ENCODE measurements at places on chromosomes 11 and 22.
A peak's percentile ranks its signal among the peaks of the same experiment; 100 is the strongest.

DNA sequence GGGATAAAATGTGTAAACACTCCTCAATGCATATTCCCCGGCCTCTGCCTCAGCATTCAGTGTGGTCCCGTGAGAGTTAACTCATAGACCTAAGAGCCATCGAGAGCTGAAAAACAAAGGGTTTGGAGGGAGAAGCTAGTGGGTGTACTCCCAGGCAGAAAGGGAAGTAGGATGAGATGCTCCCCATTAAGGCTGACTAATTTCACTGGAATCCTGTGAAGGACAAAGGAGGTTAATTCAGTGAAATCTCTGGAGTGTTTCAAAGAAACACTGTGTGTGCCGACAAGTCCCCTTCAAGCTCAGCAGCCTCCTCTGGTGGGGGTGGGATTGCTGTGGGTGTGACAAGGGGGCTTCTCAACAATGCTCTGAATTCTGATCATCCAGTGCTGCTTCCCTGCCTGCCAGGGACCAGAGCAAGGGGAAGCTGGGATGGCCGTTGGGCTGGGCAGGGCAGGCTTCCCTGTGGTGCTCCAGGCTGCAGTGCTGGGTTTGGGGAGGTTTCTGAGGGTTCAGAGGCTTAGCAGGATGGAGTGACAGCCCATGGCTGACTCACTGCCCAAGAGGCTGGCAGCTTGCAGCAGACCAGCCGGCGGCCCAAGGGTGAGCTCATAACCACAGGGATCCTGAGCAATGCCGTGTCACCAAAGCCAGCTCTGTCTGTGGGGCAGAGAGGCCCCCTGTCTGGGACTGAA lies 61.4 kb upstream of the BMAL1 start:
- DNase-seq: no peak

- no peak for DNase-seq
Measured at GRCh38 chr22:32591620-32592019, 117.0 kb downstream of the FBXO7 start.

GRCh38 chr11:2355000-2355644 lies 22.0 kb upstream of the CD81 start:
- no peak for DNase-seq

DNA sequence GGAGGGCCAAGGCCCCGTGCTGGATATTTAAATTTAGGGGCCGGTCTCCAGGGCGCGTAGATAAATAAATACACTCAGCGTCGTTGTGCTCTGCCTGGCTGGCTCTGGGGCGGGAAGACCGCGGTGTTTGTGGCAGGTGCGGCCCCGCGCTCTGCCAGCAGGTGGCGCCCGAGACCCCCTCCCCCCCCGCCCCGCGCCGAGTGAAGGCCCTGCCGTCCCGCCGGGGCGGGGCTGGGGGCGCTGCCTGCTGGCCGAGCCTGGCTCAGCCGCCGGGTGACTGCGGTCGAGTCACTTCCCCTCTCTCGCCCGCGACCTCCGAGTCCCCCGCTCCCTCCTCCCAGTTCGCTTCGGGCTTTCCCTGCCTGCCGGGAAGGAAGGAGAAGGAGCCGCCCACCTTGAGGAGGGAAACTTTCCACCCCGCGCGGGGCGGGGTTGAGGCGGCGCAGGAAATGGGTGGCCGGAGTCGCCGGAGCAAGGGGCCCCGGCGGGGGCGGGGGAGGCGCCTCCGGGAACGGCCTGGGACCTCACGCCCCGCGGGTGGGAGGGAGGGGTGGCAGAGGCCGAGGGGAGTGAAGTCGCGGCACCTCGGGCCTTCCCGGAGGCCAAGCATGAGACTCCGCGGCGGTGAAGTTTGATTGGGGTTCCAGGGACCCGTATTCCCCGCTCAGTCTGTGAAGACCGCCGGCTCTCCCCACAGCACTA lies 1.6 kb upstream of the EHBP1L1 start:
- DNase-seq: peak; percentile 97

GRCh38 chr11:30358536-30358935 lies 35.6 kb downstream of the ARL14EP start:
- DNase-seq: no peak

- no peak for DNase-seq
Measured at GRCh38 chr22:50720301-50721256, 17.4 kb upstream of the ACR start.

- no peak for DNase-seq
Measured at GRCh38 chr11:31059529-31059928, 310.0 kb downstream of the DCDC1 start.

DNA sequence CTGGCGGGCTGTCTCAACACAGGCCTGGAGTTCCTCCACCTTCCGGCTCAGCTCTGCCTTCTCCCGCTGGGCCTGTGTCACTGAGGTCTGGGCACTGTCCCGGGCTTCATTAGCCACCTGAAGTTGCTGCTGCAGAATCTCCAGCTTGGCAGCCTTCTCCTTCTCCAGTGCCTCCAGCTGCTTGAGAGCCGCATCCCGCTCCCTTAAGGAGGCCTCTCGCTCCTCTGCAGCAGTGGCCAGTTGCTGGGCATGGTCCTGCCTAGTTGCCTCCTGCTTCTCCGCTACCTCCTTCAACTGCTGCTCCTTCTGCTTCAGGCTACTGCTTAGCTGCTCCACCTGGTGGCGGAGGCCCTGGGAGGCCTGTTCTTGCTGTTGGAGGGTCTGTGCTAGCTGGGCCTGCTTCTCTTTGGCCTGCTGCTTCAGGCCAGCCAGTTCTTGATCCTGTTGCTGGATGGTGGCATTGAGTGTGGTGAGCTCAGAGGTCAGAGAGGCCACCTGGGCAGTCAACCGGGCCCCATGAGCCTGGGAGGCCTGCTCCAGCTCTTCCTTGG lies 16.9 kb downstream of the IL18BP start:
- peak; percentile 44 for DNase-seq

DNA sequence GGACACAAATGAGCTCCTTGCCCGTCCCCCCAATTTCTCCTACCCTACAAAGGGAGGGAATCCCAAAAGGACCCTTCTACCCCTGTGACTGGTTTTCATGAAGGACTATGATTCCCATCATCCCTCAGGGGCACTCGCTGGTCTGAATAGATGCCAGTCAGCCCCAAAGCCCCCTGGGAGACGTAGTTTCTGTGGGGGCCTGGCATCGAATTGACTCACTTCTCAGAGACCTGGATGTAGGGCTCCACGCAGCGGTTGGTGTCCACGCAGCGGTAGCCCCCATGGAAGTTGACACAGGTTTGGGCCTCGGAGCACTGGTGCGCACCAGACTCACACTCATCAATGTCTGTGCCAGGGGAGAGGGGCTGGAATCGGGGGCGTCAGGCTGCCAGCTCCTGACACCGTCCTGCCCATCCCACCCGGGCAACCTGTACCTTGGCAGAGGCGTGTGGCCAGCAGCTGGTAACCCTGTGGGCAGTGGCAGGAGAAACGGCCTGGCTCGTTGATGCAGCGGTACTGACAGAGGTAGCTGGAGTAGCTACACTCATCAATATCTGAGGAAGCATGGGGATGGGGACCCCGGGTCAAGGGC lies 4.4 kb downstream of the EFEMP2 start:
- DNase-seq: no peak

GRCh38 chr22:46030231-46030880 lies 53.4 kb upstream of the WNT7B start:
- peak; percentile 29 for DNase-seq

DNA sequence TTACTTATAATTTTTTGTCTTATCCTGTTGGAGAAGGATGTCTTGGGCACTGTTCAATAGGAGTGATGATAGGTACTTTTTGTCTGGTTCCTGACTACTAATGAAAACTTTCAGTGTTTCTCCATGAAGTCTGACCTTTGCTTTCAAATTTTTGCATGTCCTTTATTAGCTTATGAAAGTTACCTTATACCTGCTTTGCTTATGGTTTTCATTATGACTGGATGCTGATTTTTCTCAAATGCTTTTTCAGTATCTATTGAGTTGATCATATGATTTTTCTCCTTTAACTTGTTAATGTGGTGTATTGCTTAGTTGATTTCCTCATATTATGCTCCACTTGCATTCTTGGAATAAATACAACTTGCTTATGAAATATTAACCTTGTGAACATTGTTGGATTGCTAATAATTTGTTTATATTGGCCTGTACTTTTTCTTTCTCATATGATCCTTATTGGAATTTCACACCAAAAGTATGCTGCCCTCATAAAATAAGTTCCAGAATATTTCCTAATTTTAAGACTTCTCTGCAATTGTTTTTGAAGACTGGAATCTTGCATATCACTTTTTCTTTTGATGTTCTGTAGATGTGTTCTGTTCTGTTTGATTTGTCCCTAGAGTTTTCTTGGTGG lies 85.0 kb upstream of the SC5D start:
- no peak for DNase-seq

DNA sequence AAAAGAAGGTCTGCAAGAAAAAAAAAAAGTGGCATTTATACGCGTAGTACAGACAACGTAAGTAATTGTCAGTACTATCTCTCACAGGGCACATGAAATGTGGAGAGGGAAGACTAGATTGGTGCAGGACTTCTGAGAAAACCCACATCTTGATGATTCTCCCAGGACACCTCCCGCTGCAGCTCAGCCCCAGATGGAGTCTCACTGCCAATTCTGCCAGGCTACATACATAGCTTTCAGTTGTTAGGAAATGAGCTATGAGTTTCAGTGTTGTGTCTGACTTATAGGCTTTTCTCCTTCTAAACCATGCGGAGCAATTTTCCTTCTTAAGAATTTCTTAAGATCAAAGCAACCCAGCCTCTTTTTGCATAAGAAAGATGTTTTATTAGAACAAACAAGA lies 9.6 kb downstream of the OR5A2 start:
- DNase-seq: no peak

- DNase-seq: no peak
Measured at GRCh38 chr22:17710023-17710422, 64.2 kb downstream of the BID start.

- no peak for DNase-seq
Measured at GRCh38 chr11:31160504-31161422, 208.8 kb downstream of the DCDC1 start.

DNA sequence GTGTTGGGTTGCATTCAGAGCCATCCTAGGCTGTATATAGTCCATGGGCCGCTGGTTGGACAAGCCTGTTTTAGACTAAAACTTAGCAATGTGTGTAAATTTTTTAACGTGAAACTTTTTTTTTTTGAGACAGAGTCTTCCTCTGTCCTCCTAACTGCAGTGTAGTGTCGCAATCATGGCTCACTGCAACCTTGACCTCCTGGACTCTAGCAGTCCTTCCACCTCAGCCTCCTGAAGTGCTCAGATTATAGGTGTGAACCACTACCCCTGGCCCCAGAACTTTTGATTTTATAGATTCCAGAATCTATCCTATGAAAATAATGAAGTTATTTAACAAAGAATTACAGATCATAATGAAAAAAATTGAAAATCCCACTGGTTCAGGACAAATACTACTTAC lies 29.9 kb upstream of the PANX2 start:
- no peak for DNase-seq

GRCh38 chr11:110026858-110027626 lies 66.2 kb upstream of the ZC3H12C start:
- no peak for DNase-seq

GRCh38 chr22:49052560-49052959 lies 775.1 kb downstream of the BRD1 start:
- DNase-seq: no peak

GRCh38 chr11:48024635-48025071 lies 44.3 kb downstream of the PTPRJ start:
- DNase-seq: no peak

GRCh38 chr11:19602406-19602805 lies 110.2 kb upstream of the NAV2 start:
- no peak for DNase-seq

DNA sequence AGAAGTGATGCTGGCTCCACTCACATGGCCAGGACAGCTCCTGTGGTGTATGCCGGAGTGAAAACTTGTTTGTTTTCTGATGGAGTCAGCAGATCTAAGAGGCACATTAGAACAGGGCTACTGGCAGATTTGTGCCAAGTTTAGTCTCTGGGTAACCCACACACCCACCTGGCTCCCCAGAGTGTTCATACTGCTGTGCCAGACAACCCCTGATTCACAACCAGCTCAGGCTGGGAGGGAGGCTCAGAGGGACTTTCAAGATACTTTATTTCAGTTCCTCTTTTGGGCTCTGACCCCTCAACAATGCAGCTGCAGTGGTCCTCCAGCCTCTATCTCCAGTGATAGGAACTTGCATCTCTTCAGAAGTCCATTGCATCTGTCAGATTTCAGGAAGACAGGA lies 8.5 kb downstream of the NTM start:
- no peak for DNase-seq

DNA sequence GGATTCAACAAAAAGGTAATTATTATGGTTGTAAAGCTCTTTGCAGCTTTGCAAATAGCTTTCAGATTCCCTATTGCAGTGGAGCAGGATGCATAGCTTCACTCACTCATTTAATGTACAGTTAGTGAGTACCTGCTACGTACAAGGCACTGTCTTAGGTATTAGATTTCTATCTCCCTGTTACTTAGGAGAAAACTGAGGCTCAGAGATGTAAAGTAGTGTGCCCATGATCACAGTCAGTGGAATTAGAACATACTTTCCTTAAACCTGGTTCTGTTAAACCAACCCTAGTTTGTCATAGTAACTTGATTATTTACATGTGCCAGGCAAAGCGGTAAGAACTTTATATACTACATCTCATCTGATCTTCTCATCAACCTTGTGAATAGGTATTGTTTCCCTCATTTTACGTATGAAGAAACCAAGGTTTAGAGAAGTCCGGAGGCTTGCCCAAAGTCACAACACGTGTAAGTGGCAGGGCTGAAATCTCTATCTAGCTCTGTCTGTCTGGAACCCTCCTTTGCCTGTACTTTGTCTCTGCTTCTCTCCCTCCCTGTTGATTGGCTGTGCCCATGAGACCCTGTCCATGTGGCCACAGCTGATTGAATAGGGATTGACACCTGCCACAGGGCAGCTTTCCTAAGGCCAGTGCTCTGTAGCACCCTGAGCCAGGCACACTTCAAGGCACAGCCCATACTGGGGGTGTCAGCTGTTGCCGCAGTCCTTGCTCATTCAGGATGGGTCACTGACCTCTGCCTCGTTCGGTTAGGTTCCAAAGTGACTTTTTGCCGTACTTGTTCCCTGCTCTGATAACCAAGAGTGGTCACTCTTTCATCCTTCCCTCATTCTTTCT lies 63.8 kb upstream of the PRSS23 start:
- no peak for DNase-seq

GRCh38 chr11:46302866-46303265 lies 25.4 kb downstream of the CREB3L1 start:
- no peak for DNase-seq

DNA sequence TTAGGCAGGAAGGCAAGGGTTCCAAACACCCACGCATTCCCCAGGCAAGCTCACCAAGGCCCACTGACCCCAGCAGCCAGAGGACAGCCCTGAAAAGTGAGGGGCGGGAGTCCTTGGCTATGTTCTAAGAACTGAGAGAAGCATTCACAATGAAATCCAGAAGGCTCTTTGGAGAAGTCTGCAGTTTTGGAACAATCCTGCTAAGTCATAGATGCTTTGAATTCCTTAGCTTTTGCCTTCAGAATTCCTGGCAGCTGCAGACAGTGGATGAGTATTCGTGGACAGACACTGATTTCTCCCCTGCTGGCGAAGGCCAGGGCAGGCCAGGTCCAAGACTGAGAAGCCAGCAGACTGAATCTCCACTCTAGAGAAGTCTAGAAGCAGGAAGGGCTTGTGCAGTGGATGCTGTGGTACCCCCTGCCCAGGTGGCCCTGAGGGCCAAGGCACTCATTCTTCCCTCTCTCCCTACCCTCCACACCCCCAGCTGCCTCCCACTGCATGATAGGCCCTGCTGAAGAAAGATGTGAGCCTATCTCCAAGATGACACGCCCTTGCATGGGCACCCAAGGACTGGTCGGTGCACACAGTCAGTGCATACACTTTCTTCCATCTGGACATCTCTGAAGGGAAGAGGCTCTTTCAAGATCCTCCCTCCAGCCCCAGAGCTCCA lies 133.2 kb upstream of the TEAD1 start:
- peak; percentile 66 for DNase-seq
